ENCODE measurements at places on chromosomes 12 and 14.

DNA sequence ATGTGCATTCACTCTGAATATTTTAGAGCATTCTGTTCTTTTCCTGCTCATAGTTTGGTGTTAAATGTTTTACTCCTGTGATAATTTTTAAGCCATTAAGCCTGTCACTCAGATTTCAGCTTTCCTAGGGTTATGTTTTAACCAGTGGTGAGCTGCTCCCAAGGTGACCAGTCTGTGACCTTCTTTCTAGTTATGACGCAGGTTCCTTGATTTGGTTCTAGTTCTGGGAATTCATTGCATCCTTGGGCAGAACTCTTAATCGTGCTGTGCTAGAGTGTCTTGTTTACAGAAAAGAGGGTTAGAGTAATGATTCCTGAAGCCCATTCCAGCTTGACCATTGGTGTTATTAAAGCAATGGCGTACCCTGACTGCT lies 2.2 kb downstream of the GABARAPL1 start:
- DNase-seq: peak; percentile 50

- no peak for DNase-seq
These were observed 4.5 kb downstream of the ANKRD9 start for GRCh38 chr14:102505000-102505619.

DNA sequence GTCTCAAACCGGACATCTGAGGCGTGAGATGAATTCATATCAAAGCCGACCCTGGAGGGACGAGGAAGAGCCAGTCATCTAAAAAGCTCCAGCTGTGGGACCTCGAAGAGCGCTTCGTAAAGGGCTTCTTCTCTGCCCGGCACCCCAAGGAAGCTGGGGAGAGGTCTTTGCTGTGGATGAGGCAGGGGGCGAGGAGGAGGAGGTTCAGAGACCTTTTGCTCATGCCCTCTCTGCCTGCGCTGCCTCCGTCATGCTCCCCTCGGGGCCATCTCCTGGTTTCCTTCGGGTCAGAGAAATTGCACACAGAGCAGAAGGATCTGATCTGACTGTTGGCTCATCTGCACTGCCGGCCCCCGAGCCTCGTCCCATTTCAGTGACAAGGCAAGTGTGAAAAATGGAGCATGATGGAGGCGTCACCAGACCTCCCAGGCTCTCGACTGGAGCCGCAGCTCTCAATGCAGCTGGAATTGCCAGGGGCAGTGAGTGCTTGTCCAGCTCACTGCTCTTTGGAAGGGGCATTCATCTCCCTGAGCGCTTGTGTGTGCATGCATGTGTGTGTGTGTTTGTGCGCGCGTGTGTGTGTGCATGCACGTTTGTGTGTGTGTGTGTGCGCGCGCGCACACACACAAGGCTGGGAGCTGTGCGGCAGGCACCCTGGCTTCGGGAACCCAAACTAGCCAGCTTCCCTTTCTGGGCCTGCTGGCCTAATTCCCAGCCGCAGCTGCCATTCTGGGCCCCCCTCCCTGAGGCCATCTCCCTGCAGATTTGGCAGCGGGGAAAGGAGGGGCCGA lies 9.2 kb downstream of the CABP1 start:
- DNase-seq: no peak

DNA sequence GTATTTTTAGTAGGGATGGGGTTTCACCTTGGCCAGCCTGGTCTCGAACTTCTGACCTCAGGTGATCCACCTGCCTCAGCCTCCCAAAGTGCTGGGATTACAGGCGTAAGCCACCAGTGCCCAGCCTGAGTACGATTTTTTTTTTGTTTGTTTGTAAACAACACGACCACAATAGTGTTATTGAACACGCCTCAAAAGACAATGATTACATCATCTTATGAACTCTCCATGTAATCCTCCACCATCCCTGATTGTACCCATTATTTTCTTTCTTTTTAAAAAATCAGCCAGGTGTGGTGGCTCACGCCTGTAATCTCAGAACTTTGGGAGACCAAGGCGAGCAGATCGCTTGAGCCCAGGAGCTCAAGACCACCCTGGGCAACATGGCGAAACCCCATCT lies 25.1 kb upstream of the TBX3 start:
- DNase-seq: no peak

GRCh38 chr12:22172501-22172900 lies 126.5 kb downstream of the CMAS start:
- DNase-seq: no peak

- peak; percentile 57 for DNase-seq
These were observed 98.8 kb downstream of the CALM1 start for GRCh38 chr14:90495357-90496276.

GRCh38 chr12:51362747-51363342 lies 16.4 kb upstream of the CELA1 start:
- no peak for DNase-seq

DNA sequence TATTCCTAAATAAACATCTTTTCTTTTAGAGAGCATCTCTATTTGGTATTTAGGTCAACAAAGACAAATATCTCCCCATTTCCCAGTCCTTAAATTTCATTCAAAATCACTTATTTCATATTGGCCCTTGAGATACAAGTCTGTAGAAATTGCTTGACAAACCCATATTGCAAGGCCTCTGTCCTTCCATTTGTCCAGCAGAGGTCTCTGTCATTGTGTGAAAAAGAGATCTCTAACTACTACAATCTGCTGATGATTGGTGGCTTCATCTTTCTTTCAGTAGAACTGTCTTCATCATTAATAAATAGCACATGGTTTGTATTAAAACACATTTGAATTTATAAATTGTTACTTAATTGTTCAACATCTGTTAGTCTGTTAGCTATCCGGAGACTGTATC lies 252.6 kb downstream of the ACSS3 start:
- DNase-seq: no peak

DNA sequence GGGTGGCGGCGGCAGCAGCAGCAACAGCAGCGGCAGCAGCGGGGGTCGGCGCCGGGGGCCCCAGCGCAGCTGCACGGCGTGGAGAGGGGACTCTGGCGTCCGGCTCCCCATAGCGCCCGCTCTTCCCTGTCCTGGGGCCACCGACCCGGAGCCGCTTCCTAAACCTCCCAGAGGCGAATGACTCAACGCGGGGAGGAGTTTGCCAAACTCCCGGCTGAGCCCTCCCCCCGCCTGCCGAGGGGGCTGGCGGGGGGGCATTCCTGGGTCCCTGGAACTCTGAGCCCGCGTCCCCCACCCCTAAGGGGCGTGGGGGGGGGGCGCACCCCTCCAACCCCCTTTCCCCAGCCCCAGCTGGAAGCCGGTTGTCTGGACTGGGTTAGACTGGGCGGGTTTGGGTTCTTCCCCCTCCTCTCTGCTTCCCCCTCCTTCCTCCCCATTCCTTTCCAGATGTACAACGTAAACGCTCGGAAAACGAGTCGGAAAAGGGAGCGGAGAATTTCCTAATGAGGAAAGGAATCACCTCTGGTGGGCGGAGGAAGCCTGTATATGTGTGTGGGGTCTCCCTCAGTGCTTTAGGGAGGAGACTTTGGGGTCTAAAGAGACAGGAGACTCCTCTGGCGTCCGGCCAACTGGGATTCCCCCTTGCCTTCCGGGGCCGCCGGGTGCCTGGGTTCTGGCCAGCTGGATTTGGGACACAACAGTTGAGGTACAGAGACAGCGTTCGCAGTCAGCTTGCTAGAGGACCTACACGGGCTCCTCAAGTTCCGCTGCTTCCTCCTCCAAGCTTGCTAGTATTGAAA lies at the start of gene ITGA5:
Gene ITGA5, minus strand, starts transcription at position 179 of the 800 bp plus-strand sequence. Its CDS starts 68 bp downstream, at position 111.
- peak; percentile 51 for DNase-seq

GRCh38 chr14:56162476-56162875 lies 44.3 kb downstream of the PELI2 start:
- DNase-seq: no peak

GRCh38 chr12:56676851-56677580 lies 11.1 kb downstream of the PTGES3 start:
- DNase-seq: no peak

GRCh38 chr12:84730561-84731162 lies 181.9 kb downstream of the SLC6A15 start:
- DNase-seq: no peak

- DNase-seq: peak; percentile 91
These were observed at the start of gene DCTN2 for GRCh38 chr12:57546438-57547287. DCTN2 (minus strand) TSS chr12:57547192; CDS start chr12:57547063, 129 bp downstream.

DNA sequence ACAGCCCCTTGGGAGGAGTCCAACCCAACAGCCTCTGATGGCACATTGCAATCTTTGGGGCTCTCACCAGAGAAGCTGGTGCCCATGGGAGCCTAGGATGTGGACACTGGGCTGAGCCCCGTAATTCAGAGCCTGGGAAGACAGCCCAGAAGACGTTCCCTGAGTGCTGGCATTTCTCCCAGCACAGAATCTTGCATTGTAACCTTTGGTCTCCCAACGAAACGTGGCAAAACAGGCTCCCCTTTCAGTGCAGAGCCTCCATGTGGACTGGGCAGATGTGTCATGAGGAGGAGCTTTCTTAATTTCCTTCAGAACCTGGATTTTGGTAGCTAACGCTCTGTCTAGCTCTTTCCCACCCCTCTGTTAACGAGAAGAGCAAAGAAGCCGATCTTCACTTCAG lies 26.3 kb downstream of the BATF start:
- no peak for DNase-seq

GRCh38 chr12:23550753-23551152 lies 398.7 kb downstream of the SOX5 start:
- no peak for DNase-seq

GRCh38 chr14:85380881-85381280 lies 149.1 kb upstream of the FLRT2 start:
- DNase-seq: no peak

GRCh38 chr14:80212023-80212397 lies 706 bp upstream of the DIO2 start:
- DNase-seq: peak; percentile 90

DNA sequence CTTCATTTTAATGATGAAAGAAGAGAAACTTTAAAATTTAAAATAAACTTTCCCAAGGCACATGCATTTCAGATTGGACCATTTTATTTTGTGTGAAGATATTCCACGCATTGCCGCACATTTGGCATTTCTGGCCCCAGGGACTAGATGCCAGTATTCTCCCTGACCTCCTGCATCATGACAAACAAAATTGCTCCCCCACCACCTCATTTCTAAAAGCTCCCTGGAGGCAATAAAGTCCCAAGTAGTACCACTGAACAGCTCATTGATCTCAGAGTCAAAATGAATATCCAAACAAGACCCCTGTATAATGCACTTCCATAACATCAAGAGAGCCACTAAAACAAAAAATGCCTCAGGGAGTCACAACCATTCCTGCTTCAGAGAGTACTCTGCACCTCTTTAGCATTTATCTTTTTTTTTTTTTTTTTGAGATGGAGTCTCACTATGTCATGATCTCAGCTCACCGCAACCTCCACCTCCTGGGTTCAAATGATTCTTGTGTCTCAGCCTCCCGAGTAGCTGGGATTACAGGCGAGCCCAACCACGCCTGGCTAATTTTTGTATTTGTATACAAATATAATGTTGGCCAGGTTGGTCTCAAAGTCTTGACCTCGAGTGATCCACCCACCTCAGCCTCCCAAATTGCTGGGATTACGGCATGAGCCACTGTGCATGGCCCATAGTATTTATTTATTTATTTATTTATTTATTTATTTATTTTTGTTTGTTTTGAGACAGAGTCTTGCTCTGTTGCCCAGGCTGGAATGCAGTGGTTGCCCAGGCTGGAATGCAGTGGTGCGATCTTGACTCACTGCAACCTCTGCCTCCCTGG lies 48.8 kb upstream of the RASSF3 start:
- no peak for DNase-seq

DNA sequence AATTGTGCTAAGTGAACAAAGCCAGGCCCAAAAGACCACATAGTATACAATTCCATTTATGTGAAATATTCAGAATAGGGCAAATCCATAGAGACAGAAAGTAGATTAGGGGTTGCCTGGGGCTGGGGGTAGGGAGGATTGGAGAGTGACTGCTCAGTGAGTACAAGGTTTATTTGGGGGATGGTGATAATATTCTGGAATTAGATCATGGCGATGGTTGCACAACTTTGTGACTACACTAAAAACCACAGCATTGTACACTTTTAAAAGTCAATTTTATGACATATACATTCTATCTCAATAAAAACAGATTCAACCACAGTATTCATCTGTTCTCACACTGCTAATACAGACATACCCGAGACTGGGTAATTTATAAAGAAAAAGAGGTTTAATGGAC lies 68.7 kb upstream of the MAP1LC3B2 start:
- no peak for DNase-seq

- DNase-seq: peak; percentile 89
These were observed 77.7 kb downstream of the FLRT2 start for GRCh38 chr14:85607651-85608081.

DNA sequence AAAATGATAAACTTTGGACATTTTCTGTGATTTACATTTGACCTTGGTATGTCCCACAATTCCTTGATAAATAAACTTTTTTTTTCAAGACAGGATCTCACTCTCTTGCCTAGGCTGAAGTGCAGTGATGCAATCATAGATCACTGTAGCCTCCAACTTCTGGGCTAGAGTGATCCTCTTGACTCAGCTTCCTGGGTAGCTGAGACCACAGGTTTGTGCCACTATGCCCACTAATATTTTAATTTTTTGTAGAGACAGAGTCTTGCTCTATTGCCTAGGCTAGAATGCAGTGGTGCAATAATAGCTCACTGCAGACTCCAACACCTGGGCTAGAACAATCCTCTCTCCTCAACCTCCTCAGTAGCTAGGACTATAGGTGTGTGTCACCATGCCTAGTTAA lies 79.1 kb upstream of the PTGDR start:
- no peak for DNase-seq

GRCh38 chr14:64722842-64723447 lies 18.7 kb downstream of the PLEKHG3 start:
- no peak for DNase-seq

GRCh38 chr12:18932715-18933114 lies 194.8 kb downstream of the CAPZA3 start:
- peak; percentile 26 for DNase-seq

- no peak for DNase-seq
These were observed 858 bp upstream of the ANKRD13A start for GRCh38 chr12:109998241-109998903.

DNA sequence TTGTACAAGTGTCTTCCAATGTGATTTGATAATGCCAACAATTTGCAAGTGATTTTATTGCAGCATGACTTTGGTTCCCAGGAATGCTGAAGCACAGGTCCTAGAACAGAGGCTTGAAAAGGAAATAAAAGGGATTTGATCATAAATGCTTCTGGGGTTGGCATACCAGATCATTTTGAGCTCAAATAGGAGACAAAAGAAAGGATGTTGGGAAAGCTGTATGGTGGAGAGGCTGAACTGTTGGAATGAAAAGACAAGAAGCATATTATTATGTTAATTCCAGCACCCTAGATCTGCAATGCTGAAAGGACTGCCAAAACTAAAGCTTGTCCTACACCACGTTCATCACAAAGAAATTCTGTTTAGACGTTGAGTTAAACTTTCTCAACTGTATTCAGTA lies 143.1 kb downstream of the BICD1 start:
- DNase-seq: no peak

DNA sequence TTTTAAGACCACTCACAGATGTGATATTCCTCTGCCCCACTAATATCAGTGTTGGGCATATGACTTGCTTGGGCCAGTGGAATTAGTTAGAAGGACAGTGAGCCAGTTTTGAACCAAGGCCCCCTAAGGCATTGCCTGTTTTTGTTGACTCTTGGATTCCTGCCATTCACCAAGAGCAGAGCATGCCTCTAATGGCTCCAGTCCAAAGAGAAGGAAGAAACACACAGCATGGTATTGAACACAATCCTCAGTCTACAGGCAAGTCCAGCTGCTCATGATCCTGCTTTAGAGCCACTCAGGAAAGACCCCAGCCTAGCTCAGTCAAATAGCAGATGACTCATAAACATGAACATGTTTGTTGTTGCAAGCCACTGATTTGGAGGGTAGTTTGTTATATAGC lies 1201.5 kb downstream of the BCL11B start:
- no peak for DNase-seq

All from astrocyte (in vitro differentiated cells and primary cell).